Sciatic nerve (tissue), 2 donors: ENCODE measurements at places on chromosomes 2 and 18. TPM values are rescaled to one million over a fixed set of nuclear protein-coding genes. Genes with fewer than 3 reads are reported as not detected.

DNA sequence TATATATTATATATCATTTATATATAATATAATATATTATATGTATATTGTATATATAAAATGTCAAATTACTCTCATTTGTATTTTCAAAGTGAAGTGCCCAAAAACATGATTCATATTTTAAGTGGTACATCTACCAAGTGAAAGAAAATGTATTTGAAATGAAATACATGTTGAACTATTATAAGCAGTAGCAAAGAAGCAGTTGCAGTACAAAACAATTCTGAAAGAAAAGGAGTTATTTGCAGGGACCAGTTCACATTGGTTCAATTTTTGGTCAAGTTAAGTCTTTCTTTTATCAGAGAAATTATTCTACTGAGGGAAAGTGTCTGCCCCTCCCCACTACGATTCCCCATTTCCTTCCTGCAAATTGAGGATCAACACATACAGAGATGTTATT is 51.9 kb downstream of the APLF start:
- no peak for DNase-seq

DNA sequence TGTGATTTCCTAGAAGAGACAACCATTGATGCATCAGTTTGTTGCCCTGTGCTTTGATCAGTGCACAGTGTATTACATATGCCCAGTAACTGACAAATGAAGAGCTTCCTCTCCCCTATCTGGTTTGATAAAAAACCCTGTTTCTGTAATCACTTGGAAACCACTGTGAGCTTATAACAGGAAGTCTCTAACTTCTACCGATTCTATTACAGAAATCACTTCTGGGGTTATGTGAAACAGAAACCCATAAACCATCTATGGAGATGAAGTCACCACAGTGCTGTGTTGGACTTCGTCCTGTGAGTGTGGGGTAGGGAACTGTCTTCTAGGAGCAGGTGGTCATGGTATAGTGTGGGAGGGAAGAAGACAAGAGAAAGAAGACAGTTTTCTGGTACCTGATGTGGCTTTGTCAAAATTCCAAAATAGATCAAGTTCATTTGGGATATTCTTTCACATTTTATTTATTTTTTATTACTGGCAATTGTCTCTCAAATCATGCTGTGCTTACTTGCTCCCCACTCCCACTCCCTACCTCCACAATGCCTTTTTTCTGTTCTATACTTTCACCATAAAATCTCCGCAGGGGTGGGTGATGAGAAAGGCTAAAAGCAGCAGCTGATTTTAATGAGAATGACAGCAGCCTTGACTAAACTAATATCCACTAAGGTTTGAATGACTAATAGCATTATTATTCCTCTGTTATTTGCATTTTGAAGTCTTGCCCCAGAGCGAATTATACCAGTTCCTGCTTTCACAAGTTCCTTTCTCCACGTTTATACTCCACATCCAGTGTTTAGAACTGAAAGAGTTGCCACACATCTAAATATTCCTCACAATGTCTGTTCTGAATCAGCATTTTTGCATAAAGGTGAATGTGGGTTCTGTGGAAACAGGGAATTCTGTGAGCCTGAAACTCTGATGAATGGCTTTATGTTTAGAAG is 41.7 kb upstream of the RND3 start:
- no peak for DNase-seq

DNA sequence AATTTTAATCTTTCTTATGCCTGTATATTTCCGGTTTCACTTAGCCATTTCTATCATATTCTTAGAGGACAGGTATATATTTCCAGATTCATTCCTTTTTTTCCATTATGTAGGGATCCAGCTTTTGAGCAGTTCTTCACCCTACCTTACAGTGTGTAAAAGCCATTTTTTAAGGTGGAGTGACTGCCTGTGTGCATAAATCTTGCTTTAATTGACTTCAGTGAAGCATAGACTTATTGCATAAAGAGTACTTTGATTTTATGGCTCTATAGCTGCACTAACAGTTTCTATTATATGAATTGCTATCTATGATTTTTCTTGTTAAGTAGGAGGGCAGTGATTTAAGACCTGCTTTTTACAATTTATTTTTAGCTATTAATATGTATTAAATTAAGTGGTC is 132.6 kb downstream of the NYAP2 start:
- DNase-seq, result no peak

GRCh38 chr2:185338104-185338503 is 400.5 kb upstream of the FSIP2 start:
- no peak for DNase-seq

DNA sequence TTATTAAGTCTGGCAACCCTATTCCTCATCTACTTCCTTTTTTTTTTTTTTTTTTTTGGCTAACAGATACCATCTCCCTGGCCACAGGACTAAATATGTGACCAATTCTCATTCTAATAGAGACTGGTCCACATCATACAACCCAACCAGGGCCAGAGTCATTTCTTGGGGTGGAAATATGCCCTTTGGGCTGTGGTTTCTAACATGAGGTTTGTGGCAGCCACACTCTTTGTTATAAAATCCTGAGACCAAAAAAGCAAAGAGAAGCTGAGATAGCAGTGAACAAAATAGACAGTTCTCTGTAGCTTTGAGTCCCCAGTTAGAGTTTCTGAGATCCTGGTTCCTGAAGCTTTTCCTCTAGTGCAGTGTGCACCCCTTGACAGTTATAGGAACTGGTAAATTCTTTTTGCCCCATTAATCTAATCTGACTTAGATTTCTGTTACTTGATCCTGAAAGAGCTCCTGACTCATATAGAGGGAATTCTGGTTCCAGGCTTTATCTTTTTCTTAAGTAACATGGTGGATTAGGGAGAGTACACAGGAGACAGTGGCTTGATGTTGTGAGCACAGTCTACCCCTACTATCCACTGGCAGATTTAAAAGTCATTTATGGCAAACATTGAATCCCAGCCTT is 86.8 kb downstream of the MAIP1 start:
- DNase-seq, result no peak

CFC1 gene
- not detected for total RNA-seq

DNA sequence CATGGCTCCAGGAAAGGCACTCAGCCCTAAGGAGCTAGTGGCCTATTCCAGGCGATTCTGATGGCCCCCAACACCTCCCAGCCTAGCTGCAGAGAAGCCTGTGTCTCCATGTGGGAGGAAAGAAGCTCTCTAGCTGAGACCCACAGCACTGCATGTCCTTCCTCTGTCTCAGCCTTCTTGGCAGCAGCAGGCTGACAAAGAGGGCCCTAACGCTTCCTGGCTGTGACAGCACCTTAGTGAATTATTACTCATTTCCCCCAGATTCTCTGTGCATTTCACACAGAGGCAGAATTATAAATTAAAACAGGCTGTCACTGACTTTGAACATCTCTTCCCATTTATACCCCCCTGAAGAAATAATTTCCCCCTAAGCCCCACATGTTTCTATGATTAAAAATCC is 206.8 kb downstream of the CLIP4 start:
- no peak for DNase-seq

IL1RL2 gene
- total RNA-seq, result not detected

GRCh38 chr2:27946530-27947060 is 56.1 kb downstream of the BABAM2 start:
- DNase-seq, result no peak

VWA3B gene
- total RNA-seq, result 0.80 TPM

GRCh38 chr2:201971531-201972228 is 62.0 kb upstream of the FZD7 start:
- DNase-seq, result no peak

- DNase-seq, result no peak
Measured at GRCh38 chr2:135091681-135092080, 39.6 kb downstream of the RAB3GAP1 start.

UBR3 gene
- 80.3 TPM for total RNA-seq

DNA sequence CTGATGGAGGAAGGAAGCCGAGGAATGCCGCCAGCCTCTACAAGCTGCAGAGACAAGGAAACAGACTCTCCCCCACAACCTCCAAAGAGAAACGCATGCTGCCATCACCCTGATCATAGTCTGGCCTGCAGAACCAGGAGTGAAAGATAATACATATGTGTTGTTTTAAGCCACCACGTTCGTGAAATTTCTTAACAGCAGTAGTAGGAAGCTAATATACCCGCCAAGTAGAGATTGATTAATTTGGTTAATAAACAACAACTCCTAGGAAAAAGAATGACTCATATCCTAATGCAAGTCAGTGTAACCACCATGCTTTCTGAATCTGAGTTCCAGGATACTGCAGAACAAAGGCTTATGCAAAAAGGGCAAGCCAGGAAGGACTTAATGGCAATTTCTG is 36.6 kb downstream of the LONRF2 start:
- DNase-seq, result no peak

SULT1C2 gene
- 3.3 TPM for total RNA-seq

DNA sequence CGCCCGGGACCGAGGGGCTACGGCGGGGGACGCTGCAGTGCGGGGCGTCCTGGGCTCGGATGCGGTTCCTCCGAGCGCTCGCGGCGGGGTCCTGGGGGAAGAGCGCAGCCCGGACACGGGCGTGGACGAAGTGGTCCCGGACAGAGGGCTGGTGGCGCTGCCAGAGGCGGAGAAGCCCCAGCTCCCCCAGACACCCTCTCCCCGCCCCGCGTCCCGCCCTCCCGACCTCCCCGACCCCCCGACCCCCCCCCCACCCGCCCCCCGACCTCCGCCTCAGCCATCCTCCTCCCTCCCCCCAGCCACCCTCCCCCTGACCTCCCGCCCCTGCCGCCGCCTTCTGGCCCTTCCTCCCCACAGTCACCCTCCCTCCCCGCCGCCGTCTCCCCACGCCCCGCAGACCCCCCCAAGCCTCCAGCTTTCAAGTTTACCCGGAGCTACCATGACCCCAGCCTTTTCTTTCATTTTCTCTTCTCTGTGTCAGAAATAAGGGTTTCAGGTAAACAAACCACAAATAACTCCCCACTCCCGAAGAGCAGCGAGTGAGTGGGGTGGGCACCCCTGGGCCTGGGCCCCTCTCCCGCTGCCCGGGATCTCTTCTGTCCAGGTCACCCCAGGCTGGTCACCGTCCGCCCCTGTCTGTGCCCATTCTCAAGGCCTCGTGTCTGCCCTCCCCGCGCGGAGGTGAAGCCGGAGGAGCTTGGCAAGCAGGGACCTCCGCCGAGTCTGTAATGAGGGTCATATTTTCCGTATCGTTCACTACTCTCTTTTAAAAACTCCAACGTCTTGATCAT is 5.1 kb downstream of the NFATC1 start:
- DNase-seq, result peak; percentile 84

DNA sequence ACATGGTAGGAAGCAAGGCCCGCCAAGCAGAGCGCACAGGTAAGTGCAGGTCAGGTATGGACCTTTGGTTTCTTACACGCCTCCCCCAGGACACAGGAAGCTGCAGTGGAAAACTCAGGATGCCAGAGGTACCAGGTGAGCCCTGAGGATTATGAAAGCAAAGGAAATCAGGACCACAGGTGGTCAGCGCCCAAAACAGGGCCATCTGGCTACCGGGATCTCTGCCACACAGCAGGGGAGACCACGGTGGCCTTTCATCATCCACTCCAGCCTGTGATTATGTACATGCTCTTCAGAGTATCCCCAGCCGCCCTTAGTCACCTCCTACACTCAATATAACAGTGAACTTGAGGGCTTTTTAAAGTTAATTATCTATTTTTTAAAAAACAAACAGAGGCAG is 125.5 kb upstream of the EPC2 start:
- no peak for DNase-seq

SCYGR4 gene
- not detected for total RNA-seq

GRCh38 chr2:234694244-234695013 is 197.5 kb upstream of the ARL4C start:
- DNase-seq, result no peak

DNA sequence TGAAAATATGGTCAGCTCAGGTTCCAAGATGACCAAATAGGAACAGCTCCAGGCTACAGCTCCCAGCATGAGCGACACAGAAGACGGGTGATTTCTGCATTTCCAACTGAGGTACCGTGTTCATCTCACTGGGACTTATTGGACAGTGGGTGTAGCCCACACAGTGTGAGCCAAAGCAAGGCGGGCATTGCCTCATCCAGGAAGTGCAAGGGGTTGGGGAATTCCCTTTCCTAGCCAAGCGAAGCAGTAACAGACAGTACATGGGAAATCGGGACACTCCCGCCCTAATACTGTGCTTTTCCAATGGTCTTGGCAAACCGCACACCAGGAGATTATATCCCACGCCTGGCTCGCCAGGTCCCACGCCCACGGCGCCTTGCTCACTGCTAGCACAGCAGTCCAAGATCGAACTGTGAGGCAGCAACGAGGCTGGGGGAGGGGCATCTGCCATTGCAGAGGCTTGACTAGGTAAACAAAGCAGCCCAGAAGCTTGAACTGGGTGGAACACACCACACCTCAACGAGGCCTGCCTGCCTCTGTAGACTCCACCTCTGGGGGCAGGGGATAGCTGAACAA is 57.5 kb downstream of the WDPCP start:
- no peak for DNase-seq

CYP27C1 gene
- total RNA-seq, result 0.31 TPM

GRCh38 chr2:88669482-88670214 is 21.8 kb upstream of the RPIA start:
- DNase-seq, result no peak

DNA sequence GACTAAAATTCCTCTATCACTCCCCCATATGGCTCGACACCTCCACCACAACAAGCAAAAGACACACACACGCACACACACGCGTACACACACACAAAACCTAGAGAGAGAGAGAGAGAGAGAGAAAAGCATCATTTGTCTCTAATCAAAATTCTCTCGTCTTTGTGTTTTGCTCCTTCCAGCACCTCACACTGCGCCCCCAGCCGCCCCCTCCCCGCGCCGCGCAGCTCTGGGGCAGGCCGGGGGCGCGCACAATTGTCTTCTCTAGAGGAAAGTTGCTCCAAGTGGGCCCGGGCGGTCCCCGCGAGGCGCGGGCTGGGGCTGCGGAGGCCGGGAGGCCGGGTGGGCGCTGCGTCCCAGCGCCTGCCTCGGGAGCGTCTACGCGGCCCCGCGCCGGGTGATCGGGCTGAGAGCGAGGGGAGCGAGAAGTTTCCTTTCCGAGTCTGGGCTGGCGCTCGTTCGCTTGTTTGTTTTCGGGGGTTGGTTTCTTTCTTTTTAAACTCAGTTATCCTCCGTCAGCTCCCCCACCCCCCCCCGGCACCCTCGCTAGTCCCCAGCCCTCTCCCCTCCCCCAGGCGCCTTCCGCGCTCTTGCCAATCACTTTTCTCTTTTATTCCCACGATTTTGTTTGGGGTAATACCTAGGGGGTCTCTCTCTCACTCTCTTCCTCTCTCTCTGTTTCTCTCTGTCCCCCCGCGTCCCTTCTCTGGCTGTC is 4.1 kb downstream of the ZEB2 start:
- DNase-seq, result peak; percentile 82

DSC3 gene
- total RNA-seq, result 2.9 TPM

GRCh38 chr18:31396796-31397612 is 20.4 kb downstream of the DSG4 start:
- DNase-seq, result no peak

- DNase-seq, result peak; percentile 80
Measured at GRCh38 chr2:161238560-161239325, 69.5 kb upstream of the PSMD14 start.

IL36A gene
- total RNA-seq, result not detected

CD302 gene
- 47.1 TPM for total RNA-seq

GRCh38 chr18:76351961-76352581 is 143.0 kb downstream of the ZNF516 start:
- no peak for DNase-seq

- DNase-seq, result no peak
Measured at GRCh38 chr2:71071681-71072398, 3.4 kb downstream of the NAGK start.
